ENCODE measurements at places on chromosomes 3 and 15. TPM values are rescaled to one million over a fixed set of nuclear protein-coding genes. Genes with fewer than 3 reads are reported as not detected.

Gene SYNM
- total RNA-seq = 311 TPM

Gene HDC
- total RNA-seq = 0.57 TPM

Gene INSYN1
- 165 TPM for total RNA-seq

Gene CLDN16
- not detected for total RNA-seq

Gene SEMA6D
- total RNA-seq = 17.7 TPM

Gene IRAK2
- 2.0 TPM for total RNA-seq

Gene VEPH1
- total RNA-seq = 0.41 TPM

Gene ZBBX
- not detected for total RNA-seq

Gene GP9
- not detected for total RNA-seq

- DNase-seq = no peak
Observed at GRCh38 chr3:160130071-160130470, 95.2 kb upstream of the C3orf80 start.

DNA sequence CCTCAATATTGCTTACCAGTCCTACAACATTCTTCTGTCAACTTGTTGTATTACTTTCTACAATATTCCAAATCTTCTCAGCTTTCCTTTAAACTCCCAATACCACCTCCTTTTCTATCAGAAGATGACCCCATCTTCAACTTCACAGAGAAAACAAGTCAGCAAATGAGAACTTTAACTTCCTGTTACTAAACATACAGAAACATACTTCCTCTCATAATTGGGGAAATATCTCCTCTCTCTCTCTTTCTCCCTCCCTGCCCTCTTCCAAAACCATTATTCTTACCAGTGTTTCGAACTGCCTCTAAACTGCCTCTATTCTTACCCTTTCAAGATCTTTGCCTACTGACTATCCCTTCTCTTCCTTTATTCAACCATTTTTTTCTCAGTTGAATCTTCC is 1.8 kb upstream of the SNAP23 start:
- no peak for DNase-seq

- no peak for DNase-seq
Observed at GRCh38 chr3:108088697-108089096, 2.1 kb downstream of the CD47 start.

DNA sequence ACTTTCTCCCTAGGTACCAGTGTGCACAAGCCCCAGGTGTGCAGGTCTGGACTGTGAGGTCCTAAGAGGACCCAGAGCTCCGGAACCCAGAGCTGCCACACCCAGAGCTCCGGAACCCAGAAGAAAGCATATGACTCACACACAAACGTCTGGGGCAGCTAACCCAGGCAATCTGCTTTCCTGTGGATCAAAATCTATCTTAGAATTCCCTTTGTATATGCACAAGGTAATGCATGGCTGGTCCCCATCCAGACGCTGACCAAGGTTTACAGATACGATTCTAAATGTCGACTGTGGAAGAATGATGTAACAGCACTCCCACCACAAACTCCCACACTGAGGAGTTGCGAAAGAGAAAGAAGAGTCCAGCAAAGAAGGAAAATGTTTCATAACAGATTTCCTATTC is 15.7 kb downstream of the KCNMB2 start:
- no peak for DNase-seq

GRCh38 chr15:37794947-37795346 is 139.5 kb upstream of the TMCO5A start:
- no peak for DNase-seq

- DNase-seq = no peak
Observed at GRCh38 chr15:78408355-78408640, 29.7 kb upstream of the IREB2 start.

GRCh38 chr3:52429031-52429430 is 15.9 kb downstream of the SEMA3G start:
- DNase-seq = no peak

DNA sequence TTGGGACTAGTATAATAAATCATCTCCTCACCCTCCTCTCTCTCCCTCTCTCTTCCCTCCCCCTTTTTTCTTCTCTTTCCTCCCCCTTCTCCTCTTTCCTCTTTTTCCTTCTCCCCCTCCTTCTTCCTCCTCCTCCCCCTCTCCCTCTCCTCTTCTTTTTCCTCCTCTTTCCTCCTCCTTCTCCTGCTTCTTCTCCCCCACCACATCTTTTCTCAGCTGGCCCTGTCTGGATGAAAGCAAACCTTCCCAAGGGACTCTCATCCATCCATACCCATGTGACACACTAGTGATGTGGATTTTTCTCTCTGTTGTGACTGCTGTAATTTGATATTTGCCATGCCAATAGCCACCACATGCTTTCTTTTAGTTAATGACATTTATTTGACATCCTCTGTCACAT is 127.2 kb downstream of the EBLN2 start:
- DNase-seq = no peak

DNA sequence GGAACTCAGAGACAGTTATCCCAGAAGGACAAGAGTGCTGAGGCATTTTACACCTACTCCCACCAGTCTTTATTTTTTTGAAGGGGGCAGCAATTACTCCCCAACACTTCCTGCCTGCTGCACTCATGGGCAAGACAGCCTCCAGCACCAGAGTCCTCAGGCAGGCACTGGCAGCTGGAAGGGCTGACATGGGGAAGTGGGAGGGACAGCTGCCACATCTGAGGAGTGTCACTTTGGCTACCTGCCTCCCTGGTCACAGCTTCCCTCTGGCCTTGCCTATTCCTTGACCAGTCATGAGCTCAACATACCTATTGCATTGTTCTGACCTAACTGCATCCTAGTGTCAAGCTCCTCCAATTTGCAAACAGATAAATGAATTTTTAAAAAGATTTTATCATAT is 10.2 kb upstream of the LACTB start:
- no peak for DNase-seq

DNA sequence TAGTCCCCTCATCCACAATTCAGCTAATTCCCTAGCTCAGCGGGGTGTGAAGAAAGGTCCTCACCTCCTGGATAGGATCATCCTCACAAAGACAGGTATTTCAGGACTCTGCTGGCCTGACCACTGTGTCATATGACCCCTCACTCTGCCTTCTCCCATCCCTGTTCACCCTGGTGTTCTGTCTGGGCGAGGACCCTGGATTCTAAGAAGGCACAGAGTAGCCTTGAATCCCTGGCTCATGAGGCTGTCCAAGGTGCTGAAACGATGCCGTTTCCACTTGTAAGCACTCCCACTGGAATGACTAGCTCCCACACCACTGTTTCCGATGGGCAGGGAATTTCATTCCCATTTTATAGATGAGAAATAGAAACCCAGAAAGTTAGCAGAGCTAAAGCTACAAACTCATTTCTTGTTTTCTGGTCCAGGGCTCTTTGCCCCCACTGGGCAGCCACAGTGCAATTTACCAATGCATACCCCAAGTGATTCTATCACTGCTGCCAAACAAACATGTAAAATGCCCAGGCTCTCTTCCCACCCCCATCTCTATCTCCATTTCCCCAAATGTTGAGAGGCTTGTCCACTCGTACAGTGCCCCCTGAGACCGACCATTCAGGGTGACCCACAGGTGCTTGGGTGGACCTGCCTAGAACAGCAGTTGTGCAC is 83.2 kb downstream of the RAB11A start:
- DNase-seq = no peak

DNA sequence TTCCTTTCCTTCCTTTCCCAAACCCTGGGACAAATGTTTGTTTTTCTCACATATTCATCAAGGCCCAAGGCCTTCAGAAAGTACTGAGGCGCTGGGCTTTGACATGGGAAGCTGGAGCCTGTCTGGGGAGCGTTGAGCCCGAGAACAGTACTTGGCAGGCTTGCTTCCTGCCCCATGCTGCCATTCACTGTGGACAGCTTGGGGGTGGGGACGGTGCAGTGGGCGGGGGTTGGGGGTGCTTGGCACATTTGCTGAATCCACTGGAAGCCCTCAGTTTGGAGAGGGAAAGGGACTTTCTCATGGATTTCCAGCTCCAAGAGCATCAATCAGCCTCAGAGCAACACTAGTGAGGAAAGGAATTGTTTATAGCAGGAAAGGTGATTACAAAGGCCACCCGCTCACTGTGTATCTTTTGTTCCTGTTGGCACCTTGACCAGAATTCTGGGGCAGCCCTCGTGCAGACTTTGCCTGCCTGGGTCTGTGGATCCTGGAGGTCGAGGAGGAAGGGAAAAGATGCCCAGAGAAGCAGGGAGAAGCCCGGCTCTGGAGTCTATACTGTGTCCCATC is 199.8 kb upstream of the RGMA start:
- DNase-seq = no peak

DNA sequence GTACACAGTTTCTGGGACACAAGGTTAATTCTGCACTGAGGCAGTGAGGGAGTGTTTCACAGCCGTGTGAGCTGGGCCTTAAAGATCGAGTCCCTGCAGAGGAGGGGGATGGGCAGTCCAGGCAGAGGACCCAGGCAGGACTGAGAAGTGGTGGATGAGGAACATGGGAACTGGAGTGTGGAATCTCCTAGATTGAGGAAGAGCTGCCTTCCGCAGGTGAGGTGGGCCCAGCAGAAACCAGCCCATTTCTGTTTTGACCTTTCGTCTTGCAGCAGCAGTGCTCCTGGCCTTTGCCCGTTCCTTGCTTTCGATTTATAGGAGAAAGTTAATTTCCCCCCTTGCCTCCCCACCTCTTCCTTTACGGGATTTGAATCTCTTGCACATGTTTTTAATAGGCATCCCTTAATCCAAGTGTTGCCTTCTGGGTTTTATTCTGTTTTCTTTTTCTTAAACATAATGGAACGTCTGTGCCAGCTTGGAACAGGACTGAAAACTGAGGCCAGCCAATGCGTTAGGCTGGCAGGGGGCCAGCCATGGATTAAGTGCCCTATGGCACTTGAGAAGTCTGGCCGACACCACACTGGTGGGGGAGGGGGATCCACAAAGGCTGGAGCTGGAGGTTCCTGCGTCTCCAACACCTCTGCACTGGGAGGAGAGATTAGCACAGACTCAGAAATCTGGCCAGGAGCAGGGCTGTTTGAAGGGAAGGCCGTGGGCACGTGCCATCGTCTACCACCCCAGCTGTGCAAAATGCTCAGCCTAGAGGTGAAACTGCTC is 78.1 kb downstream of the AAGAB start:
- DNase-seq = no peak

DNA sequence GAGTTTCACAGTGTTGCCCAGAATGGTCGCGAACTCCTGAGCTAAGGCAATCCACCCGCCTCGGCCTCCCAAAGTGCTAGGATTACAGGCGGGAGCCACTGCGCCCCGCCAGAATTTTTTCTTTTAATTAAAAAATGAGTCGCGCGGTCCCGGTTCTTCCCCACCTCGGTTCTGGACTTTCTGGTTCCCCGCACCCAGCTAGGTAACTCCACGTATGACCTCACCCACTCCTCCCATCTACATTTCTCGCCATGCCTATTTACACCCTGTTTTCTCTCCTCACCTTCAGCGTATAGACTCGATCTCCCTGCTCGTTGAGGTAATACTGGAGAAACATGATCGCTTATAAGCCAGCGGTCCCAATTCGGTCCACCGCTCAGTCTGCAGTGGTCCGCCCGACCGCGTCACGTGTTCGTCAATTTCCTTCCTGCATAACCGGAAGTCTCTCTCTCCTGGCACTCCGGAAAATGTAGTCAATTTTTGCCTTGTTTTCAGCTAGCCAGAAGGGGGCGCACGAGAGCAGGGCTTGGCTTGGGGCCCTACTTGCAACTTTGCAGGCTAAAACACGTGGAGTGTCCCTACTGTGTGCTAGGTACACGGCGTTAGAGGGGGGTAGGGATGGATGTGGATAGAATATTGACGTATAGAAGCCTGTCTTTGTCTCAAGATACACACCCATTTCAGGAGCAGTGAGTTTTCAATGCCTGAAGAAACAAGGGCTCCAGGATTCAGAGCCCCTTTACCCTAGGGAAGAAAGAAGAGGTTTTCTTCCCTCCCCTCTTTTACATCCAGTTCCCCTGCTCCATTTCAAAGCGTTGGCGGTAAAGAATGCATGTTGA is at the start of the genes NOP10 and NUTM1:
Gene NOP10 (minus strand): TSS at position 400 of the 839 bp plus-strand sequence. CDS start 63 bp downstream, at position 337.
Gene NUTM1 (plus strand): TSS at position 579 of the 839 bp plus-strand sequence. CDS start 382 bp downstream, outside the sequence.
- DNase-seq = peak; percentile 94

GRCh38 chr3:12638105-12638504 is 25.8 kb downstream of the RAF1 start:
- no peak for DNase-seq

GRCh38 chr3:118127992-118128391 is 906.7 kb downstream of the IGSF11 start:
- no peak for DNase-seq

DNA sequence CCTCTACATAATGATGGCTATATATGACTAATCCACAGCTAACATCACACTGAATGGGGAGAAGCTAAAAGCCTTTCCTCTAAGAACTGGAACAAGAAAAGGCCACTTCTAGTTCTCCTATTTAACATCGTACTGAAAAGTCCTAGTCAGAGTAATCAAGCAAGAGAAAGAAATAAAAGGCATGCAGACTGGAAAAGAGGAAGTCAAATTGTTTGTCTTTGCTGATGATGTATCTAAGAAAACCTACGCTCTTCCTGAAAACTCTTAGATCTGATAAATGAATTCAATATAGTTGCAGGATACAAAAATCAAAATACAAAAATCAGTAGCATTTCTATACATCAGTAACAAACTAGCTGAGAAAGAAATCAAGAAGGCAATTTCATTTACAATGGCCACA is 116.9 kb downstream of the TP63 start:
- DNase-seq = no peak

DNA sequence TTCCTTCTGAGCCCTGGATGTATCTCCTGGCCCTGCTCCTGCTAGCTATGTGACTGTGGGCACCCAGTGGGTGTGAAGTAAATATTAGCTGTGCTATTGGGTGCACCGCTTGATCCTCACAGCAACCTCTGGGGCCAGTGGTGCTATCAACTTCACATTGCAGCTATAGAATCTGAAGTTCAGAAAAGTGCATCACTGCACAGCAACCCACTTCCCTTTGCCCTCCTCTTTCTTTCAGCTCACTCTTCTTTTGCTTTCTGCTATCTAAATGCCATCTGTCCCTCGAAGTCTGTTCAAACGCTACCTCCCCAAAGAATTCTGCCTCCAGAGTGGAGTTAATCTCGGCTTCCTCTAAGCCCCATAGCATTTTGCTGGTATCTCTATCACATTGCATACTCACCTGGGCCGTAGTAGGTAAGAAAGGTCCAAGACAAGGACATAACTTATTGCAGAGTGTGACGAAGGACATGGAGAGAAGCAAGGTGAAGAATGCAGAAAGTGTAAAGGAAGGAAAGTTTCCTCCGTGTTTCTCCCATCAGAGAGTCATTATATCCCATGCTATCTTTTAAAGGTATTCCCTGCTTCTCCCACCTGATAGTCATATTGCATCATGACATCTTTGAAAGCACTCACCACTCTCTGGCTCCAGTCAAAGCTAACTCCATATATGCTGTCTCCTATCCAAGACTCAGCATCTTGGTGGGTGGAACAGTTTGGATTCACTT is 57.1 kb upstream of the BCL6 start:
- DNase-seq = no peak

DNA sequence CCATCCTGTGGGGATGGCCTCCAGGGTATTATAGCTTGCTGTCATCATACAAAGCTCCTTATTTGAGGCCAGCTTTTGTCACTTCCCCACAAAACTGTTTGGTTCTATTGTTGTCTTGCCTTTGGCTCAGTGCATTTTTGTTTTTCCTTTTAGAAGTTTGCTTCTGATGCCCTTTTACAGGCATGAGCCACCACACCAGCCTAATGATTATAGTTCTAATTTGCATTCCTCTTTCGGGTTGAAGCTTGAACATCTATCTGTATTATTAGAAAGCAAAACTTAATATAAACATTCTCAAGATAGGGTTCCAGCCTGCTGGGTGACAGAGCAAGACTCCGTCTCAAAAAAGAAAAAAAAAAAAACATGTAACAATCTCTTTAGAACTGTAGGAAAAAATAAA is 39.8 kb downstream of the SMARCC1 start:
- DNase-seq = no peak

All from Right ventricle myocardium inferior (tissue), 1 donor.